Muscle of back (tissue), 13 donors: ENCODE measurements at places on chromosomes 3 and 15. TPM values are rescaled to one million over a fixed set of nuclear protein-coding genes. Genes with fewer than 3 reads are reported as not detected.
A peak's percentile ranks its signal among the peaks of the same experiment; 100 is the strongest.

GRCh38 chr3:60759439-60759838, 491.8 kb downstream of the FHIT start:
- no peak for DNase-seq

GRCh38 chr3:119600732-119601131, 3.0 kb downstream of the PLA1A start:
- no peak for DNase-seq

DNA sequence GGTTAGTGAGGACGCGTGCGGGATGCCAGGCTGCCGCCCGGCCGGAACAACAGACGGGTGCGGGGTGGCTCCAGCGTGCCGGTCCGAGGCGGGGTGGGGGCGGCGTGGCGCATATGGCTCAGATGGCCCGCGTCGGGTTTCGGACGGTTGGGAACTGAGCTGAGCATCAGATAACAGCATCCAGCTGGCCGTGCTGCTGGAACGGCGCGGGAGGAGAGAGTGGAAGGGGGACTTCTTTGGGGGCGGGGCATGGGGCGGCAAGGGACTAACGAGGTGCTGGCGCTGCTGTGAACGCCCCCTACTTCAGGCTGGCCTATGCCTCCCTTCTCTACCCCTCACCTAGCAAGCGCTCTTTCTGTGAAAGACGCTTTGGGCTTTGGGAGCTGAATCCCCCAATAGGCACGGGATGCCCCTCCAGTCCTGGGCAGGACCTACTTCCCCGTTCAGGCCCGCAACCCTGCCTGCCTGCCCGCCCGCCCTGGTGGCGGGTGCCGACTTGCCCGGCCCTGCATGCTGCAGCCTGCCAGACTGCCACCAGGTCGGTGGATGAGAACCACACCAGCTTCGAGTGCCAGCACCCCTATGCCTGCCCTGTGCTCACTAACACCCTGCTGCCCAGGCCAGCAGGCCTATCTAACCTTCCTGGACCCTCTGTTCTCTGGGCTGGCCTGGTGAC, 542 bp downstream of the INKA1 start:
- DNase-seq: no peak

- peak; percentile 10 for DNase-seq
These were observed at the start of gene ROBO1 for GRCh38 chr3:79767905-79768267. Gene ROBO1, minus strand, starts transcription at chr3:79767998.

GRCh38 chr3:42490243-42490642, 12.2 kb upstream of the VIPR1 start:
- no peak for DNase-seq

- DNase-seq: no peak
These were observed 615 bp downstream of the VPS18 start for GRCh38 chr15:40894681-40895448.

DNA sequence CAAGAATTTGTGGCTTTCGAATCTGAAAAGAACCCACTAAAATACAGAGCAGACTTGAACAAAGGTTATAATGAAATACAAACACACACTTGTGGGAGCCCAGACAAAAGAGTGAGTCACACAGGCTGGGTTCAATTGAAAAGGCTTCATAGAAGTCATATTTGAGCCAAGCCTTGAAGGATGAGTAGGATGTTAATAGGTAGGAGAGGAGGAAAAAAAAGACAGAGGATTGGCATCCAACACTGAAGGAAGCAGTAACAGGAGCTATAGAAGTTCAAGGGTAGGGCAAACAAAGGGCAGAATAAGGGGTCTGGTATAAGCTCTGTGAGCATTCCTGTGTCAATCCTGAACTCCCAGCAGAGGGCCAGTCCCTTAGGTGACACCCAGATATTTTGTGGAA, 325.4 kb downstream of the FOXP1 start:
- DNase-seq: peak; percentile 78

GRCh38 chr3:35675206-35675605, 35.9 kb downstream of the ARPP21 start:
- DNase-seq: no peak

DNA sequence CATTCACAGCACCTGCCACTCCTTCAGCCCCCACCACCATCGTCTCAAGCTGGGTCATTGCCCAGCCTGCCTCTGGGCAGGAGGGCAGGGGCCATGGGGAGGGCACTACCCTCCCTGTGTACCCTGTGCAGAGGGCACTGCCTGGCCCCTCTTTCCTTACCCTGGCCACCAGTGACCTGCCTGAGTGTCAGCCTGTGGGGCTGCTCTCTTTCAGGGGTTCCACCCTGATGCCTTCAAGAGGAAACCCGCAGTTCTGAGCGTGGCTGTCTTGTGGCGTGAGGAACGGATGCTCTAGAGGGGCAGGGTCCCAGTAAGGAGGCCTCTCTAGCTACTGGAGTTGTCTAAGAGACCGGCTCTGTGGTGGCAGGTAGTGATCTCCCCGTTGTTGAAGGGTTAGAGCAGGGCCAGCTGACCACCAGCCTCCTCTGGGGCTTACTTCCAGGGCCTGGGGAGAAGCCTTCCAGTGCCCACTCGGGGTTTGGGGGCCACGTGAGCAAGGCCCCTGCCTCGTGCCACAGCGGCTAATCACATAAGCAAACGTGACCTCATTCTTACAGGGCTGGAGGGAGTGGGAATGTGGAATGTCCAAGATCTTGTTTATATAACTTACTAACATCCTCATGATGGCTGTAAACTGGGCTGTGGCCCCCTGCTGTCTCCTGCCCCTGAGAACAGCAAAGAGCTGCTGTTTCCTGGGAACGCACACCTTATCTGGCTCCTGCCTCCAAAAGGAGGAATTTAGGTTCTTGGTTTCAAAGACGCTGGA, 31.4 kb upstream of the SEC13 start:
- no peak for DNase-seq

GRCh38 chr3:74844428-74844827, 230.0 kb upstream of the CNTN3 start:
- DNase-seq: no peak

- DNase-seq: no peak
These were observed 93.9 kb downstream of the RBPMS2 start for GRCh38 chr15:64681424-64682024.

- no peak for DNase-seq
These were observed 33.1 kb upstream of the PLA2G4E start for GRCh38 chr15:42053914-42054313.

GRCh38 chr15:100877551-100877950, 2.1 kb upstream of the ALDH1A3 start:
- no peak for DNase-seq

DNA sequence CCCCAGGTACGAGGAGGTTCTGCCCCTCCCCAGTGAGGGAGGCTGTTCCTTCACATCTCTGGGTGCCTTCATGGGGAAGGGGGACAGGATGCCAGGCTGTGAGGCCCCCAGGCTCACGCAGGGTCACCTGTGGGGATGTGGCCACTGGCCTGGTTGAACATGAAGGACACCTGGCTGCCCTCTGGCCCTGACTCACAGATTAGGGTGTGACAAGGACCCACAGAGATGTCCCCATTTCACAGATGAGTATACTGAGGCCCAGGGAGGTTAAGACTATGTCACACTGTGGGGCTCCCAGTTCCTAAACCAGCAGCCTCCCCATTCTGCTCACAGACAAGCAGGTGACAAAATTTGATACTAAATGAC, 42.4 kb downstream of the PCSK6 start:
- DNase-seq: no peak

GRCh38 chr3:172536993-172537419, 13.8 kb upstream of the TNFSF10 start:
- no peak for DNase-seq

DNA sequence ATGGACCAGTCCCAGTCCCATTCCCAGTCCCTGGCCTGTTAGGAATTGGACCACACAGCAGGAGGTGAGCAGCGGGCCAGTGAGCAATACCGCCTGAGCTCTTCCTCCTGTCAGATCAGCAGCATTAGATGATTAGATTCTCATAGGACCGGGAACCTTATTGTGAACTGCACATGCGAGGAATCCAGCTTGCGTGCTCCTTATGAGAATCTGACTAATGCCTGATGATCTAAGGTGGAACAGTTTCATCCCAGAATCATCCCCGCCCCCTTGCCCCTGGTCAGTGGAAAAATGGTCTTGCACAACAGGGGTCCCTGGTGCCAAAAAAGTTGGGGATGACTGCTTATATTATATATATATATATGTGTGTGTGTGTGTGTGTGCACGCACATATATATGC, 63.1 kb downstream of the IFT57 start:
- no peak for DNase-seq

GRCh38 chr15:41952013-41952563, 20.3 kb downstream of the EHD4 start:
- DNase-seq: no peak

GRCh38 chr3:20405744-20406143, 219.7 kb upstream of the SGO1 start:
- DNase-seq: no peak

- peak; percentile 19 for DNase-seq
These were observed 557.7 kb upstream of the SGO1 start for GRCh38 chr3:20743553-20744321.

- peak; percentile 66 for DNase-seq
These were observed 42.0 kb upstream of the SPTSSB start for GRCh38 chr3:161413127-161413854.

DNA sequence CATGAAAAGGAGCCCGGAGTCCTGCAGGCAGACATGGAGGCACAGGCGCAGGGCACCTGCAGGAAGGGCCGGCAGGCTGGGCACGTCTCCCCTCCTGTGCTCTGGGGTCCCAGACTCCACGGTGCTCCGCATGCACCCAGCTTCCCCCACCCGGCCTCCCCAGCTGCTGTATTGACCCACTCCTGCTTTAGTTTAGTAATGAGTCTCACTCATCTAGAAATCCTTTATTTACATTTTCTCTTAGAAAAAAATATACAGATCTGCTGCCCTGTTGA, 8.5 kb downstream of the MESP2 start:
- no peak for DNase-seq

DNA sequence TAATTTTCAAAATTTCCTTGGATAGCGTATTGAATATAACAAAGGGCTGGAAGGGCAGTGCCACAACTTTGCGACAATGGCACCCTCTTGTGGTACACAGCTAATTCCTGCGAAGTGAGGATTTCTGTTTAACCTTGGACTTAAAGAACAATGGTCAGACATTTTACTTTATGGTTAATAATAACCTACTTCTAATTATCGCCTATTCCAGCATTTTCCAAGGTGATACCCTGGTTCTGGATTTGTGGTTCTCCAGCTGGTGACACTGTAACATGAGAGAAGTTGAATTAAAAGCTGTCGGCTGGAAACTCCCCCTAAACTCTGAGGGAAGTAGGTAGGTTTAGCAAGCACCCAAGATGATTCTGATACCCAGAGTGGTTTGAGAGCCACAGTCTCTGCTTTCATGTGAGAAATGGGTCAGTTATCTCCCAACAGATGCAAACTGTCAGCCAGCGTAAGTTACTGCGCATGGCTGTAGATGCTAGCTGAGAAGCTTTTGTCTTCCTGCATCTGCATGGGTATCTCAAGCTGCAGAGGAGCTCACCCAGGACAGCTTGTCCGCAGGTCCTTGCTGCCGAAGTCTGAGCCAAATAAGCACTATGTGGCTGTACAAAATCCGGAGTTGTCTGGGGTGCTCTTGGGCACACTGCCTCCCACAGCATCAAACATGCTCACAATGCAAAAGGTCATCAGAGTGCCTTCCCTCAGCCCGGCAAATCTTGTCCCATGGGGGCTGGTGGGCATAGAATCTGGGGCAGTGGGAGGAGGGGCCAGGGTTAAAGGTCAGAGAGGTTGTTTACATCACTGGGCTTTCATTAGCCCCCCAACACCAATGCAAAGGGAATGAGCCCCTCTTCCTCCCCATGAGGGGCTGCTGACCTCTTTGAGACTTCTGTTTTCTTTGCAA, 6.6 kb upstream of the CHSY1 start:
- peak; percentile 66 for DNase-seq

DNA sequence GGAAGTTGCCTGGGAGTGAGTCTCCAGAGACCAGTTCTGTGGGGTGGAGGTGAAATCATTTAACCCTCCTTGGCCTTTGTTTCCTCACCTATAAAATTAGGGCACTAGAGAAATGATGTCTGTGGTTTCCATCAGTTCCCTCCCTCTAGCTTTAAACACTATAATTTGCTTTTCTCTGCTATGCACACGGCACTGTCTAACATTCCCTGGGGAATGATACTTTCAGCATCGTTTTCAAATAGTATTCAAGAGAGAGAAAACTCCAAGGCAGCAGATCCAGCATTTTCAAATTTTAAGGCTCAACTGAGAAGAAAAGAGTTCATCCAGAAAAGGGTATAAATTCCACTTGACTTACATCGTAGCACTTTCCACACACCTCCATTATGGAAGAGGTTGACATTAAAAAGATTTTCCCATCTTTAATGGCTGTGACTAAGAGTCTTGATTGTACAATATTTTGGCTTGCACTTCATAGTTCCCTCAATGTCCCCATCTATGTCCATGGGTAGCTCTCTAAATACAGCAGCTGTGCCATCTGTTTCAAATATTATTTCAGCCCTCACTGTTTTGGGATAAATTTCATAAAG, 137.7 kb upstream of the ZPLD1 start:
- no peak for DNase-seq

DNA sequence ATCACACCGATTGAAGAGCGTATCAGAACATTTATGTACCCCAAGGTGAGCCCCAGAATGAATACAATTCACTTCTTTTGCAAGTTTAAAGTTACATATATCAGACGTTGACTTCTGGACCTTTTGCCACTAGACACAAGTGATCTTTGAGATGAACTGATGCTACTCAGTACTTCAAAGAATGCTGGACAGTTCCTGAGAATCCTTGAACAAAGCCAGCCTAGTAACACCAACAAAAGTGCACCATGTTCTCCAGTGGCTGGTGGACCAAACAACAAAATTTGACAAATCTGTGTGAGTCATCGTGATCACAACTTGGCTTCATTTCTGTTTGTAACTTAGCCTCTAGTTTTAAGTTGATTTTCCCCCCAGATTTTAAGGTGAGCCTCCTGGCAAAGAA, 355.7 kb downstream of the SOX2 start:
- no peak for DNase-seq

GRCh38 chr3:4711680-4711992, 218.5 kb downstream of the ITPR1 start:
- DNase-seq: no peak

DNA sequence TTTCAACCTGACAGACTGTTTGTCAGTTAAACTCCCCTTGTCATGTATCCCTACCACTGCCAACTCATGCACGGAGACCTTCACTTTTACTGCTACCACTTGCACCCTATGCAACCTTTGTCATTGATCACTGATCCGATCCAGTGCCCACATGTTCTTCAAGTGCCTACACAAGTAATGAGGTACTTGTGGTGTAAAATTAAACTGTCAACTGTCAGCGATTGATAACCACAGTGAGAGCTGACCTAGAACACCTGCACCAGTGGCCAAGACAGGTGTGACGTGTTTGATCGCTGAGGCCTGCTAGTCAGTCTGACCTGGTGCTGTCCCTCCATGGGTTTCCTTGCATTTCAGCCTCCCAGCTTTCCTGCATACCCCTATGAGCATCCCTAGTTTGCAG, 55.6 kb downstream of the MECOM start:
- no peak for DNase-seq

GOLGA8H gene
- 0.41 TPM for polyA plus RNA-seq

ZNF619 gene
- 3.2 TPM for polyA plus RNA-seq

CHDH gene
- 0.84 TPM for polyA plus RNA-seq

CKMT1A gene
- polyA plus RNA-seq: not detected

ONECUT1 gene
- not detected for polyA plus RNA-seq

SRPRB gene
- 38.7 TPM for polyA plus RNA-seq

KLHL6 gene
- polyA plus RNA-seq: 1.7 TPM

C2CD4A gene
- not detected for polyA plus RNA-seq

MESP2 gene
- 0.48 TPM for polyA plus RNA-seq

BDH1 gene
- polyA plus RNA-seq: 3.3 TPM
